ENCODE measurements at places on chromosomes 3 and 15.

- no peak overlapping the region for H3K4me3 ChIP-seq
- no peaks in the 10 kb centered on the region for H3K27me3 ChIP-seq
- H3K27ac ChIP-seq = no peak overlapping the region
- H3K36me3 ChIP-seq = peaks cover 1% of the 10 kb centered on the region
Measured at GRCh38 chr15:79394231-79394630, 37.9 kb upstream of the MINAR1 start.

DNA sequence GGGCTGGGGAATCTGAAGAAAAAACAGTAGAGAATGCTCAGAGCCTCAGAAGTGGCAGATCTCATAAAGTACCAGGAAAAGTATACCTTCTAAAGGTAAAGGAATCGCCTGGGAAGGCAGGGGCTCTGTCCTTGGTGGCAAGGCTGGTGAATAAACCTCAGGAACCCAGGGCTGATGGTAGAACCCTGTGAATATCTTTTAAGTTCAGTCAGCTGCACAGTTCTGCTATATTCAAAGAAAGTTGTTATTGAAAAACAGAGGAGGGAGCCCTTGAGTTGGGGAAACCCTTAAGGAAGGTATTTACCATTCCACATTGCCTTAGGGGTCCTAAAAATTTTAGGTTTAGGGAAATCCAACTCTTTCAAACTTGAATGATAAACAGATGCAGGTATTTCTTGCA is 31.2 kb downstream of the ZPLD1 start:
- H3K4me3 ChIP-seq = no peak overlapping the region
- H3K27me3 ChIP-seq = peaks cover 12% of the 10 kb centered on the region
- H3K36me3 ChIP-seq = no peaks in the 10 kb centered on the region
- DNase-seq = no peak
- no peak overlapping the region for H3K27ac ChIP-seq

DNA sequence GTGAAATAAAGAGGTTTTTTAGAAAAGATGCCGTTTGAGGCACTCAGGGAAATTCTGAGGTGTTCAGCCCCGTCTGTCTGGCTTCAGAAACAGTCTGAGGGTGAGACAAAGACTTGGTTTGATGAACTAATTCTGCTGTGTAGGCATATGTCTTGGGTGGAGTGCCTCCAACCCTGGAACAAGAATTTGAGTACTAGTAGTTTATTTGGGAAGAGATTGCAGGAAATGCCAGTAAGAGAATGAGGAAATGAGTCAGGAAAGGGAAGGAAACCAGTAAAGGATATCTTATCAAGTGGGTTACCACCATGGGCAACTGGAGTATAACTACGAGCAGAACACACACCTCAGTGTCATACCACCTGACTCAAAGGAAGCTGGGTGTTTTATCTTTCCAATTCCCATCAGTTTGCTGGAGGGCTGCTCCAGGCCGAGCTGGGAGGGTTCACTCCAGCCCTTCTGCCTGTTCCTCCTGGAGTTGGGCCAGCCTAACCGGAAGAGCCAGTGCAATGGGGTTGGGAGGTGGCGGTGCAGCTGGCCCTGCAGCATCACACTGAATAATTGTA is 75.3 kb downstream of the TGFBR2 start:
- H3K27ac ChIP-seq = peak overlapping the region; percentile 73
- peaks cover 83% of the 10 kb centered on the region for H3K36me3 ChIP-seq
- DNase-seq = no peak
- no peaks in the 10 kb centered on the region for H3K27me3 ChIP-seq
- H3K4me1 ChIP-seq = peaks cover 95% of the 10 kb centered on the region

DNA sequence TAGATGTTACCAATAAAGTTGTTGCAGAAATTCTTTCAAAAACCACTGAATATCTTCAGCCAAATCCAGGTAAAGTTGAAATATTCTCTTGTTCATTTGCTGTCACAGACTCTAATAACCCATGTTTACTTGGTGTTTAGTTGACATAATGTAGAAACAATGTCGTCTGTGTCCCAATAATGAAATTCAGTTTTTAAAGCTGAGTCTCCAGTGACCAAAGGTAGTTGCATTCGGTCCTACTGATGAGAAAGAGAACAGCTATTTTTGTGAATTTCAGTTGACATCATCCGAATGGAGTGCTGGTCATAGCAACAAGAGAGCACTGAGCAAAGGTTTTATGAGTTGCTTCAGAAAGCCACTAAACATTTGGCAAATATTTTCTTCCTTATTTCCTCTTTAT is 88.8 kb upstream of the ADAMTSL3 start:
- no peaks in the 10 kb centered on the region for H3K36me3 ChIP-seq
- H3K27me3 ChIP-seq = no peaks in the 10 kb centered on the region
- no peak for DNase-seq
- no peak overlapping the region for H3K27ac ChIP-seq
- no peak overlapping the region for H3K4me3 ChIP-seq

- no peak overlapping the region for H3K27ac ChIP-seq
- no peaks in the 10 kb centered on the region for H3K36me3 ChIP-seq
- H3K4me3 ChIP-seq = no peak overlapping the region
- no peak for DNase-seq
- peaks cover 14% of the 10 kb centered on the region for H3K27me3 ChIP-seq
- H3K4me1 ChIP-seq = peaks cover 15% of the 10 kb centered on the region
Measured at GRCh38 chr3:188972310-188972709, 199.5 kb upstream of the TPRG1 start.

DNA sequence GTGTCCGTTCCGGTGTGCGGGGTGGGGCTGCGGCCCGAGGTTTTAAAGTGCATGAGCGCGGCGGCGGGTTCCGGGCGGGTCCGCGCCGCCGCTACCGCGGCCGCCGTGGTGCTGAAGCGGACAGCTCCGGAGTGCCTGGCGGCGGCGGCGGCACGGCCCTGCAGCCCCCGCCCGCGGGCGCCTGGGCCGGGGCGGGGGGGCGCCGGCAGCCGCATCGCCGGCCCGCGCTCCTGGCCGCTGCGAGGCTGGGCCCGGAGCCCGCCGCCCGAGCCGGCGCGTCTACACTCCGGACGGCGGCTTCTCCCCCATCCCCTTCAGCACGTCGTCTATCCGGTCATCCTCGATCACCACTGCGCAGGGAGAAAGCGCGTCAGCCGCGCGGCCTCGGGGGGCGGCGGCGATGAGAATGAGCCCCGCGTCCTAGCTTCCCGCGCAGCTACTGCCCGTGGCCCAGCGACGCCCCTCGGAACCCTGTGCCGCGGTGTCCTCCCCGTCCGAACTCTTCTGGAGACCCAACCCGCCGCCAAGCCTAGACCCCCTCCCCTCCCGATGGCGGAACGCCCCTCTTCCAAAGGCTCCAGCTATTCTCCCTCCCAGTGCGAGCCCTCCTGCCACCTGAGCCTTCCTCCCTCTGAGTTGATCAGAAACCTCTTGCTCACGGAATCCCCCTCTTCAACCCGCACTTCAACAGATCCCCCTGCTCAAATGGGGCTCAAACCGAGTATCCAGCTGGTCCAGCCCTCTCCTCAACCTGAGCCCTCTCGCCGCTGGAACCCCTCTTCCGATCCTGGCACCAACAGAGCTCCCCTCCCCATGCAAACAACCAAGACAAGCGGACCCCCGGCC is 1.3 kb downstream of the CAMK2N2 start:
- peaks cover 36% of the 10 kb centered on the region for H3K27me3 ChIP-seq
- peak overlapping the region; percentile 66 for H3K4me3 ChIP-seq
- H3K4me1 ChIP-seq = peaks cover 27% of the 10 kb centered on the region
- peak; percentile 46 for DNase-seq
- peaks cover 12% of the 10 kb centered on the region for H3K36me3 ChIP-seq
- H3K27ac ChIP-seq = no peak overlapping the region

- peaks cover 11% of the 10 kb centered on the region for H3K36me3 ChIP-seq
- no peak overlapping the region for H3K27ac ChIP-seq
- DNase-seq = no peak
- no peaks in the 10 kb centered on the region for H3K27me3 ChIP-seq
- H3K4me1 ChIP-seq = peaks cover 3% of the 10 kb centered on the region
- no peak overlapping the region for H3K4me3 ChIP-seq
Measured at GRCh38 chr3:47414666-47415587, 34.1 kb downstream of the PTPN23 start.

DNA sequence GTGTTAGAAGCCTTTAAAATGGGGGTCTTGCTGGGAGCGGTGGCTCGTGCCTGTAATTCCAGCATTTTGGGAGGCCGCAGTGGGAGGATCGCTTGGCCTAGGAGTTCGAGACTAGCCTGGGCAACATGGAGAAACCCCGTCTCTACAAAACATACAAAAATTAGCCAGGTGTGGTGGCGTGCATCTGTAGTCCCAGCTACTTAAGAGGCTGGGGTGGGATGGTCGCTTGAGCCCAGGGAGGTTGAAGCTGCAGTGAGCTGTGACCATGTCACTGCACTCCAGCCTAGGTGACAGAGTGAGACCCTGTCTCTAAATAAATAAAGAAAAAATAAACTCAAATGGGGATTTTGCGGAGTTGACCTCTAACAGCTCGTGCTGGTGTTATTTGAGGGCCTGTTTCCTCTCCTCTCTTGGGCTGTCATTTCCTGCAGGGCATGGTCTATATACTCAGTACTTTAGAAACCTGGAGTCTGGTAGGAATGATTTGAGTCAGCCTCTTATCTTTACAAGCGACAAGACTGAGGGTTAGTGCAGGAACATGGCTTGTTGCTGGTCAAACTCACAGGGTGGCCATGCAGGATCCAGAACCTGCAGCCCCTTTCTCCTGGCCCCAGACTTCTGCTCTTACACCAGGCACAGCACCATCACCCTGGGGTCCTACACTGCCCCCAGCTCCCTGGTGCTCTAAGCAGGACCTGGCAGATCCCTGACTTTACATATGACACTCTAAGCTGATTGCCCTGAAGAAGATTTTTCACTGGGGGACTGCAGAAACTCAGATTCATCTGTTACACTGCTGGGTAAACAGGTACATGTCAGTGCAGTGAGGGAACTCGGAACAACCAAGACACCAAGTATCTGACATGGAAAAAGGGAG is 15.1 kb downstream of the EHD4 start:
- DNase-seq = no peak
- no peaks in the 10 kb centered on the region for H3K27me3 ChIP-seq
- H3K4me1 ChIP-seq = peaks cover 12% of the 10 kb centered on the region
- H3K36me3 ChIP-seq = peaks cover 11% of the 10 kb centered on the region
- H3K27ac ChIP-seq = no peak overlapping the region

DNA sequence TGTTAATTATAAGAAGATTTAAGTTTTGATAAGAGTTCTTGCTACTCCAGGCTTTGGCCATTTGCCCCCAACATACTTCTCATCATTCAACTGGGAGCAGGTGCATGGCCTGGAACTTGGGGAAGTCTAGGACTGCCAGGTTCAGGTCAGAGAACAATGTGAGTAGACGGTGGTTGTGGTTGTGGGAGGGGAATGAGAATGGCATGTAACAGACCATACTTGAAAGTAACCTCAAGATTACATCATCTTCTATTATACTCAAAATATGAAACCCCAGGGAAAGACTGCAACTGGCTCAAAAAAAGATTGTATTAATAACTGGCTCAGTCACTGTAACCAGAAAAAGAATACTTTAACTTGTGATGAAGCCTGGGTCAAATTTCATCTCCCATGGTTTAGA is 364.9 kb upstream of the DPPA4 start:
- peaks cover 13% of the 10 kb centered on the region for H3K4me1 ChIP-seq
- DNase-seq = peak; percentile 10
- H3K36me3 ChIP-seq = no peaks in the 10 kb centered on the region
- H3K27ac ChIP-seq = peak overlapping the region; percentile 36
- no peaks in the 10 kb centered on the region for H3K27me3 ChIP-seq

DNA sequence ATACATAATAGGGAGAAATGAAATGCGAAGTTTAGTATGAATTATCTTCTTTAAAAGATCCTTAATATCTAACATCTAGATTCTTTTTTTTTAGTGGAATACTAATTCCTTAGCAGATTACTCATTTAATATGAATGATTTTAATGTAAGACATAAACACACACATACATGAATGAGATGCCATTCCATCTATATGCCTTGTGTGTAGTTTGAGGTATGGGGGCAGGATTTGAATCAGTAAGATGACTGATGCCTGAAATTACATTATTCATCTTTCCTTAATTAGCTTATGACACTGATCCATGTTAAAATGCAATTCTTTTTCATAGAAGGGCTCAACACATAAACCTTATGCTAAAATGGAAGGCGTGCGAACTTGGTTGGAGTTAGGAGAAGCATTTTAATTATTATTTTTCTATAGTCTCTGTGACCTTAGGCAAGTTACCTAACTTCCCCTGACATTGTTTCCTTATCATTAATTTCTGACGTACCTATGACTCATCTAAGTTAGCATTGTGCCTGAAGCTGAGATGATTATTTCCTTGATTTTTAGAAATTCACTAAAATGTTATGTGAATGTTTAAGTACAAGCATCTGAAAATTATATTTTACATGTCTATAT is 10.8 kb upstream of the BNIP2 start:
- no peak overlapping the region for H3K27ac ChIP-seq
- no peaks in the 10 kb centered on the region for H3K27me3 ChIP-seq
- no peak for DNase-seq
- no peaks in the 10 kb centered on the region for H3K36me3 ChIP-seq
- no peaks in the 10 kb centered on the region for H3K4me1 ChIP-seq

DNA sequence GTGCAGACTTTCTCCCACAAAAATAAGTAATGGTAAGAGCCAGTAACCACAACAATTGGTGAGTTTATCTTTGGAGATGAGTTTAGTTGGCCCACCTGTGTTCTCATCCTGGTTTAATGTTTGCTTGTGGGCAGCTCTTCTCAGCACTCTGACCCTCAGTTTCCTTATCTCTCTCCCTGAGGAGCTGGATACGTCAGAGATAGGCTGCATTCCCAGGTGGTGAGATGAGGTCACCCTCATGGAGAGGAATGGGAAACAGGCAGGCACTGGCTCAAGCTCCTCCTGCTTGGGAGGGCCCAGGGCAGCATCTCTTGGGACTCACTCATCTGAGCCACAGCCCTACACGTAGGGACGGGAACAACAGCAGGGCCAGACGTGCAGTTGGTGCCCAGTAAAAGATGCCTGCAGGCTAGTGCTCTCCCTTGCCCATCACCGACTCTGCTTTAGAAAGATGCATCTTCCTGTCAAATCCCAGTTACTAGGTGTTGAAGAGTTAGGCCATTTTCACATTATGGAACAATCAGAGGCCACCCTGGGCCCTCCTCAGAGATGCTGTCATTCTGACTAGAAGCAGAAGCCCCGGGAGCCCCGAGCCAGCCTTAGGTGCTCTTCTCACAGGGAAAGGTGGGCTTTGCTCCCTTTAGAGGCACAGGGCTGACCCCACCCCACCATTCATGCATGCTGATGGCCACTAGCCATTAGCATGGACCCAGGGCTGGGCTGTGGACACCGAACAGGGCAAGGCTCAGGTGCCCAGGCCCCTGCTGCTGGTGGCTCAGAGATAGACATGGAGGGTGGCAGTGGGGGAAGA is 59.7 kb downstream of the GRIP2 start:
- H3K36me3 ChIP-seq = peaks cover 60% of the 10 kb centered on the region
- no peaks in the 10 kb centered on the region for H3K27me3 ChIP-seq
- H3K27ac ChIP-seq = no peak overlapping the region
- no peak for DNase-seq

DNA sequence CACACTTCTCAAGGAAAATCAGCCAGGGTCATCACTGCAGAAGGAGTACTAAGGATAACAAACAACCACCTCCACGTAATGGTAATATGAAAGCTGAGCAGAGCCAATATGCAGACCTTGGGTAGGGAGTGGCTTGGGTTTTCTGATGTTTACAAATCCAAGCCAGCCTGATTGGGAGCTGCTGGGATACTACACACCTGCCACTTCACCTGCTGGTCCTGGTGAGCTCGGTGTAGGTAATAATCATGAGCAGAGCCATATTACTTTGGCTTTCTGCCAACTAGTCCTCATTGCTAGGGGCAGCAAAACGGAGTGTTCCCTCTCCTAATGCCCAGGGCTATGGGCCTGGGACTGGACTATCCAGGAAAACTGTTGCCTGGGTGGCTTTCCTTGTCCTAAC is 433.5 kb upstream of the PPP2R3A start:
- H3K4me3 ChIP-seq = no peak overlapping the region
- H3K4me1 ChIP-seq = no peaks in the 10 kb centered on the region
- no peaks in the 10 kb centered on the region for H3K36me3 ChIP-seq
- H3K27me3 ChIP-seq = no peaks in the 10 kb centered on the region
- no peak for DNase-seq
- H3K27ac ChIP-seq = no peak overlapping the region

Measured in activated naive CD8-positive, alpha-beta T cell treated with anti-CD3 and anti-CD28 coated beads, Interleukin-2, amount 50 U/mL, for 24 hours (primary cell).